ENCODE measurements at places on chromosomes 7 and 10. TPM values are rescaled to one million over a fixed set of nuclear protein-coding genes. Genes with fewer than 3 reads are reported as not detected.
A peak's percentile ranks its signal among the peaks of the same experiment; 100 is the strongest.

GRCh38 chr7:144775749-144776148 is 60.1 kb downstream of the TPK1 start:
- DNase-seq = no peak

- DNase-seq = no peak
These were observed 101.5 kb upstream of the DIP2C start for GRCh38 chr10:790821-791551.

- peak; percentile 16 for DNase-seq
These were observed 359.1 kb downstream of the GLRX3 start for GRCh38 chr10:130495116-130495862.

- no peak for DNase-seq
These were observed 166.5 kb downstream of the TFEC start for GRCh38 chr7:115864082-115864481.

DNA sequence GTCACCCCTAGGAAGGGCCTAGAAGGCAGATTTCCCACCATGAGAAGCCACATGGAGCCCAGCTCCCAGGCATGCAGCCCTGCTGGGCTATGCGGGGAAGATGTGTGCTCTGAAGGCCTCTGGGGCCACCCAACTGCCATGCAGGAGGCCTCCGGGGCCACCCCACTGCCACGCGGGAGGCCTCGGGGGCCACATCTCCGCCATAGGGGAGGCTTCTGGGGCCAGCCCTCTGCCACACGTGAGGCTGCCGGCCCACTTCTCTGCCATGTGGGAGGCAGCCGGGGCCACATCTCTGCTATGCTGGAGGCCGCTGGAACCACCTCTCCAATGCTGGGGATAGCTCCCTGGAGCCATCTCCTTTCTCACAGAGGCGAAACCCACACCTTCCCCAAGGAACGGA is 451.8 kb downstream of the DNAJB6 start:
- DNase-seq = no peak

DNA sequence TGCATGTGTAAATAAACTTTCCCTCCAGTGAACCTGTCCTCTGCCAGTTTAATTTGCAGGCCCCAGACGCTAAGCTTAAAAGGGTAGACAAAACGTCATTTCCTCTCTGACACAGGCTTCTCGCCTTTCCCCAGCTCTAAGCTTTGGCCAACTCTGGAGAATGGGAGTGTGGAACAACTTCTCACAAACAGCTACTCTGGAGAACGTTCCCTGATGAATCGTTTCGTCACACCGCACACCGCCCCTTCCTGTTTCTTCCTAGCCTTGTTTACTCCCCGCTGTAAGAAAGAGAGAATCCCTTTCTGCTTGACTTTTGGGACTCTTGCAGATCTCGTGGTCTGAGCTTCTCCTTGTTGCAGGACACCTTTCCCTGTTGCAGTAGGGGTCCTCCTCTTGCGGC is 564.2 kb downstream of the TCERG1L start:
- DNase-seq = no peak

Gene MYO3A
- not detected for total RNA-seq

Gene CDC14C
- not detected for total RNA-seq

Gene FAM3C
- 52.1 TPM for total RNA-seq
